Activated CD4-positive, alpha-beta T cell treated with anti-CD3 and anti-CD28 coated beads, Interleukin-2, amount 50 U/mL, for 48 hours (primary cell): ENCODE measurements at places on chromosomes 7 and 10.

- DNase-seq: no peak
These were observed 207.9 kb upstream of the MYO3A start for GRCh38 chr10:25725917-25726716.

- no peak for DNase-seq
These were observed 61.8 kb downstream of the NEBL start for GRCh38 chr10:20835335-20835734.

- no peak for DNase-seq
These were observed 214.8 kb downstream of the LRRTM3 start for GRCh38 chr10:67140641-67141040.

GRCh38 chr7:112765105-112765504 is 25.1 kb downstream of the TMEM168 start:
- no peak for DNase-seq

GRCh38 chr10:73644015-73644743 is 2.9 kb upstream of the MYOZ1 start:
- DNase-seq: peak; percentile 46

DNA sequence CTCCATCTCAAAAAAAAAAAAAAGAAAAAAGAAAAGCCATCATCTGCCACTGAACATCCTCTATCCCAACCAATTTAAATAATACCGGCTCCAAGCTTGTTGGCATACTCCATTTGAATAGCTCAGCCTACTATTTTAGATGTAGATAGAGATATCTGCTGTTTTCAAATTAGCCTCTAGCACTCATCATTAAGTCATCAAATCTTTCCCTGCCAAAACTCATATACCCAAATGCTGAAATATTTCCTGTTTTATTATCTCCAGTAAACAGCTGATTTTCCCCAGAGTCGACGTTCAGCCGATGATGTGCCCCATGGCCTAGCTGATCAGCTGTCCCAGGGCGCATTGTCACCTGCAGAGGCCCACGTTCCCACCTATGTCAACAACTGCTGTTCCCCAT is 34.5 kb upstream of the FRMD4A start:
- no peak for DNase-seq

DNA sequence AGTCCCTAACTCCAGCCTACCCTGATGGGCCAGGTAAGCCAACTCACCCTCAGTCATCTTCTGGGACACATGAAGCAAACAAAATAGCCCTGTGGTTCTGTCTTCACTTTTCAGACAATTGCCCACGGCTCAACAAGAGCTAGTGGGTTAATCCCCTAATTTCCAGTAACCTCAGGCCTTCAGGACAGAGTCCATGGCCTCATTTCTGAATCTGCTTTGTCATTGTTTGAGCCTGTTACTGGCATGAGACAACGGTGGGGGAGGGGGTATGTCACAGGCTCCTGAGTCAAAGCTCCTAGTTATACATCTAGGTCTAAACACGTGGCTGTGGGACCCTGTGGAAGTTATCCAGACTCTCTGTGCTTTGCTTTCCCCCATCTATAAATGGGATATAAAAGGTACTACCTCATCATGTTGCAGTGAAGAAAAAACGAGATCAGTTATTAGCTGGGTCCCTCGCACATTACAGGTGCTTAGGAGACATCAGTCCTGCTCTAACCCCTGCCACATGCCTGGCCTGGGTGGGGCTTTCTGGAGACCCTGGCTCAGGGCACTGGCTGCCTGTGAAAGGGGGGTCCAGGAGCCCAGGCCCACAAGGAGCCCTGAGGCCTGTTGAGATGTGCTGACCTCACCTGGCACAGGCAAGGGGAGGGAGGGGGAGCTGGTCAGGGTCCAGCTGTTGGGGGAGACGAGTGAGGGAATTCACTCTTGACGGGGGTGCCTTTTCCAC is 16.5 kb downstream of the MAT1A start:
- DNase-seq: no peak

DNA sequence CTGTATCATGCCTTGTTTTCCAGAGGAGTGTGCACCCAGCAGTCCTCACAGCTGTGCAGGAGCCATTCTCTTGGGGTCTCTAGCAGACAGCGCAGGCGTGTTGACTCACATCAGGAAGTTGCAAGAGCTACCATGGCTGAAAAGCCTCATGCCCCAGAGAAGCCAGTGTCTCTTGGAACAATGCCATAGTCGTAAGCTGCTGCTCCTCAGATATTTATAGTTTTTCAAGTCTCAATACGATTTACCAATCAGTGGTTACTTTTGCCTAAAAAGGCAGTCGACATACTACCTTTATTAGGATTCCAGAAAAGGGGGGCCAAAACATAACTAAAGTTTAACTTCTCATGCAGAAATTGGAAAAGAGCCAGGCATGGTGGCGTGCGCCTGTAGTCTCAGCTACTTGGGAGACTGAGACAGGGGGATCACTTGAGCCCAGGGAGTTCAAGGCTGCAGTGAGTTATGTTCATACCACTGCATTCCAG is 407.7 kb downstream of the PARD3 start:
- DNase-seq: no peak

DNA sequence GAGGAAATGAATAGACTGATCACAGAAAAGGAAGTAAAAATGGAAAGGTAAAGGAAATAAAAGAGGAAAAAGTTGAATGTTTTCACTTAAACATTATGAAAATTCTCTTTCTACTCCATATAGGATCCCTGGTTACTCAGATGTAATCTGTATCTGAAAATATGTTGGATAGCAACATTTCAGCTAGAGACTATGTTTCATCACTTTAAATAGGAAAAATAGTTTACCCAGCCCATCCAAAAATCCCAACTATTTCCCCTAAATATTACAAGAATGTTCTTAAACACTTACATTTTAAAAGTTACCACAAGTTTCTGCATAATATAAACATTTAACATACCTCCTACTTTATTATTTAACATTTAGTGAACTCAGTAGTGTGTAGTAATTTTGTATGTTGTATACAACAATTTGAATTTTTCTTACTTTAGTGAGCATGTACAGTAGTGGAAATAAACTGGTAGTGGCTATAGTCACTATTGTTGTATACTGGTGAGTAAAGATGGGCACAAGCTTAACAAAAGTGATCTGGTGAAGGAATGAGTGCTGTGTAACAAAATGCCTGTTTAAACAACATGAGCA is 27.1 kb downstream of the SLF2 start:
- DNase-seq: no peak

DNA sequence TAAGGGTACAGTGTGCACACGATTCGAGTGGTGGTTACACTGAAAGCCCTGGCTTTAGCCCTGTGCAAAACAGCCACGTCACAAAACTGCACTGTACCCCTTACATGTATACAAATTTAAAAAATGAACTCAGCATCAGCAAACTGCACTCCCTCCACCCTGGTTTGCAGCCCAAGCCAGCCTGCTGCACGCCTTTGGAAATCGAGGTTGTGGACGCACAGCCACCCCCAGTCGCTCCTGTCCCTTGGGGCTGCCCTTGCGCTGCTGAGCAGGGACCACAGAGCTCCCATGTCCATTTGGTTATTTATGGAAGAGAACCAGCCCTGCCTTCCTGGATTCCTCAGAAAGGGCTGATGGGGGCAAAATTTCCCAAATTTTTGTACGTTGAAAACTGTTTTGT is 98.8 kb downstream of the INPP5A start:
- DNase-seq: no peak

- DNase-seq: no peak
These were observed 150.5 kb downstream of the PTPN20 start for GRCh38 chr10:47061776-47062175.

DNA sequence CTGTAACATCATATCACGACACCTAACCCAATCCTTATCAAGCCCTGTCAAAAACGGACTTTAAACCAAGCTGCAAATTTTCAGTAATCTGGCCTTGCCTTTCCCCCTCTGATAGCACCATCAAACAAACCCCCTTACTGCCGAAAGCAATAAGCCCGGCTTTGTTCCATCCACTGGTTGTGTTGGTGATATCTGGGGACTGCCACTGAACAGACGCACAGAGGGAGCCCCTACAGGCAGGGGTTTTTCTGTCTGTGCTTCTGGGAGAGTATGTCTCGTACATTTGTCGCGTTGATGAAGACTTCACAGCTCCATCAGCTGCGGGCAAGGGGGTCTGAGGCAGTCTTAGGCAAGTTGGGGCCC is 550 bp upstream of the PLAU start:
- no peak for DNase-seq

- no peak for DNase-seq
These were observed 16.0 kb downstream of the CHRM2 start for GRCh38 chr7:136884492-136884891.

DNA sequence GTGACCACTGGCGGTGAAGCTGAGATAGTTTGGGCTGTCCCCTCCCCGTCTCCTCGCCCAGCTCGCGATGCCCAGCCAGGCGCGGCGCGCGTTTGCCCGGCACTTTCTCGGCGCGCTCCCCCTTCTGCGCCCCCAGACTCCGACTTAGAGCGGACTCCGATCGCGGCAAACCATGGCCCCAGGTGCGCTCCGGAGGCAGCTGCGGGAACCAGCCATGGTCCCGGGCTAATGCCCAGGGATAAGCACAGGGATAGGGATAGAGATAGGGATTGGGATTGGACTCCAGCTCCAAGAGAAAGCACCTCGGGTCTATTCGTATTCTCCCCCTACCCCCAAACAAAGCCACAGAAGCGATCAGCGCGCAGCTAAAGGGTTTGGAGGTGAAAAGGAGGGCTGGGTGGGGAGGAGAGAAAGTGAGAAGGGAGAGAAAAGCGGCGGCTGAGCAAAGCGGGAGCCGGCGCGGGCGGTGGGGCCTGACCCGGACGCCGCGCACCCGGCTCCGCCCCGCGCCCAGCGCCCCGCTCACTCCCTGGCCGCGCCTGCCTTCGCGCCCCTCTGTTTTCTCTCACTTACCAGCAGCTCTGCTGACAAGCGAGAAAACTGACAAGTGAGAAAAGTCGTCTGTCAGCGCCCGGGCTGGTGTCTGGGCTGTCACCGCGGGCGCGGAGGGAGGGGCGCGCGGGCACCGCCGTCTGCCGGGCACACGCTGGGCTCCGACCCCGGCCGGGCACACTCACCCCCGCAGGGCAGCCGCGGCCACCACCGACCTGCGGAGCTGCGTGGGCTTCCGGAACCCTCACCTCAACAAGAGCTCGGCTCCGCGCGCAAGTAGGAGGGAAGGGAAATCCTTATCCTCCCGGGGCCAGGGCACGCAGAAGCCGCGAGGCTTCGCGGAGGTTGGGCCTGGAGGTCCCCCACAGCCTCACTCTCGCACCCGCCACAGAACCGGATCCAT is at the start of gene PDE1C:
PDE1C (minus strand) TSS at position 2 of the 955 bp plus-strand sequence.
- DNase-seq: no peak

DNA sequence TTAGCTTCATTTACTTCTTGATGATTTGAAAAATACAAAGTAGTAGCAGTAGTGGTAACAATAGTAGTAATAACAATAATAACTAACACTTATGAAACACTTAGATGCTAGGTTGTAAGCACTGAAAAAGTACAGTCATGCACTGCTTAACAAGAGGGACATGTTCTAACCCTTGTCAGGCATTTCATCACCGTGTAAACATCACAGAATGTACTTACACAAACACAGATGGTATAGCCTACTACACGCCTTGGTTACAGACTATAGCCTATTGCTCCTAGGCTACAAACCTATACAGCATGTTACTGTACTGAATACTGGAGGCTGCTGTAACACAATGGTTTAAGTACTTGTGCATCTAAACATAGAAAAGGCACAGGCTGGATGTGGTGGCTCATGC is 60.6 kb downstream of the PUS7 start:
- no peak for DNase-seq

GRCh38 chr10:99368646-99369045 is 39.5 kb downstream of the CNNM1 start:
- no peak for DNase-seq

GRCh38 chr7:3138997-3139396 is 95.3 kb upstream of the CARD11 start:
- no peak for DNase-seq

GRCh38 chr7:92057375-92057774 is 76.9 kb downstream of the CYP51A1 start:
- DNase-seq: no peak

- no peak for DNase-seq
These were observed 88.2 kb downstream of the ZNF438 start for GRCh38 chr10:30943451-30943850.

GRCh38 chr7:151810441-151811232 is 66.3 kb downstream of the PRKAG2 start:
- no peak for DNase-seq

DNA sequence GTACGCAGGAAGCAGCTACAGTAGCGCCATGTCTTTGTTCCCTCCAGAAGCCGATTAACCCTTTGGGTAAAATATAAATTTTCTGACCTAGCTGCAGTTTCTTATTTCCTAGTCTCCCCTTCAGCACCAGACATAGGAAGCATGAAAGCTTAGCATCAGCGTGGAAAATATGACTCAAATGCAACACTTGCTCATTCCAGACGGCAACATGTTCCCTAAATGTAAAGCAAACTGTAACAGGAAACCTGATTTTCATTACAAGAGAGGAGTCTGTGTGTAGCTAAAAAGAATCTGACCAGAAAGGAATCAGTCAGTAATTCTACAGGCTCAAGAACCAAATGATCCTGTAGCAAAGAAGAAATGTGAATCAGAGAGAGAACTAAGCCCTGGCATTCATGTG is 219.2 kb downstream of the C7orf25 start:
- no peak for DNase-seq

DNA sequence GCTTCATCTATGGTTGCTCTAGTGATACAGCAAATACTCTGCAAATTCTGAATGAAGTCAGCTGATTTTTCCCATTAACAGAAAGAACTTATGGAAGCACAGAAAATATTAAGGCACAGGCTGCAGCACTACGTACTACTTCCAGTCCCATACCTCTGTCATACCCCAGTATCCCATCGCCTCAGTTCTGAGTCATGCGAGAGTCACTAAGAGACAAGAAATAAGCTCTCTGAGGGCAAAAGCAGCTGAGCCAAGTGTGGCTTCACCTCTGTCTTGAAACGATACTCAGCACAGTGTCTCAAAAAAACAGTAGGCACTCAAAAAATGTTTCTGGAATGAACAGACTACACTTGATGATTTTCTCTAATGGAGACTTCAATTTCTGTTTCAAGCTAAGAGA is 48.2 kb downstream of the EZH2 start:
- DNase-seq: no peak

DNA sequence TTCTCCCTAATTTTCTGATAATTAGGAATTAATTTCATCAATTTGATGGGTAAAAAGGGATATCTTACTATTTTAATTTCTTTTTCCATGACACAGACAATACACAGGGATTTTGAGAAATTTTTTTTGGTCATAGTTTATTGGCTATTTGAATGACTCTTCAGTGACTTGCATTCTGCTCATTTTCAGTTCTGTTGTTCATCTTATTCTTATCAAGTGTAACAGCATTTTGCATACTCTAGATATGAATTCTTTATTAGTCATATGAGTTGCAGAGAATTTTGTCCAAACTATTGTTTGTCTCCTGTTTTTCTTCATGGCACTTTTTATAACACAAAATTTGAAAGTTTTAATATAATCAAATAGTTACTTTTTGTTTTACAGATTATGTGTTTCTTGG is 41.7 kb downstream of the MKLN1 start:
- DNase-seq: no peak

DNA sequence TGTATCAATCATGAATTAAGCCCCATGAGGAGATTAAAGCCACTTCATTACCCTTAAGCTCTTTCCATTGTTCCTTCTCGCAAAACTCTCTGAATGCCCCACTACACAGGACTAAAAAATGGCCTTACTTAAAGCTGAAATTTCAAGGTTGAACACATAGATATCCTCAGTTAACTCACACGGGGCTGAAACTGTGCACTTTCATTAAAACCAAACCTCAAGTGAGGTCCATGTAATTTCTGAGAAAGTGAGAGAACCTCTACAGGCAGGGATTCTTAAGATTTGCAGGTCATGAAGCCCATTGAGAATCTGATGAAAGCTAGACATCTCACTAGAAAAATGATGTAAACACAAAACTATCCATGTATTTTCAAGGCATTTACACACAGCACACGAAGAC is 15.9 kb downstream of the DENND11 start:
- no peak for DNase-seq
